Activated effector memory CD4-positive, alpha-beta T cell treated with Interleukin-2 at 50 U/mL for 16 hours (primary cell): ENCODE measurements at places on chromosomes 2 and 18.

GRCh38 chr2:138446043-138446442, 55.5 kb upstream of the SPOPL start:
- DNase-seq = no peak

GRCh38 chr2:20414806-20415205, 32.1 kb upstream of the RHOB start:
- no peak for DNase-seq

DNA sequence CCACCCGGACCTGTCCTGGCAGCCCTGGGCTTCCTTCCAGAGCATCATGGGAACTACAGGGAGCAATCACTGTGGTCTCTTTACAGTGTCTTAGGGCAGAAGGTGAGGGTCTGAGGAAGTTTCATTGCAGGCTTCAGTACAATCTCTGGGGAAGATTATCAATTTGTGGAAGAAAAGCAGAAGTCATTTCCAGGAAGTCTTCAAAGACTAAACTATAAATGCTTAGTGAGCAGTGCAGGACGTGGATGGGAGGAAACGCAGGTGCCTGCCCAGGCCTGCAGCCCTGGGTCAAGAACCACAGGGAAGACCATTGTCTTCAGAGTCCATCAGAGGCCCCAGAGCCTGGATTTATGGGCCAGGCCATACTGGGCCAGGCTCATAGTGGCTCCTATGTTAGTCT, 54.3 kb downstream of the INO80C start:
- no peak for DNase-seq

DNA sequence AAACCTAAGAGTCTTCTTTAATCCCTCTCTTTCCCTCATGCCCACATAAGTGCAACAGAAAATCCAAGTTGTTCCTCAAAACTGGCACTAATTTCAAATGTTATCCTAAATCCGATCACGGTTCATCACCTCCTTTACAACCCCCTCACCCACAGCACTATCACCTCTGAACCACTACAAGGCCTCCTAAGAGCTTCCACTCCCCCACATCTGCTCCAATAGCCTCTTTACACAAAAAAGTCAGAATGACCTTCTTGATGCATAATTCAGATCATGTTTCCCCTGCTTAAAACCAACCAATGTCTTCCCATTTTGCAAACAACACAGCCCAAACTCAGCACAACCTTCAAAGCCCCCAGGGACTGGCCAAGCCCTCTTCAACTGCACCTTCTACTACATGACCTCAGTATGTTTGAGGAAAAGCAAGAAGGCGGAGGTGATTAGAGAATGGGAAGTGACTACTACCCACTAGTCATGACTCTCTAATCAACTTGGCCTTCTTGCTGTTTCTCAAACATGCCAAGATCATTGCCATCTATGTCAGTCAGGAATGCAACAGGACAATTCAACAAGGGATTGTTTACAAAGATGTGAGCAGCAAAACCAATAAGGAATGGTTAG, 34.6 kb upstream of the GCC2 start:
- DNase-seq = no peak

- no peak for DNase-seq
Measured at GRCh38 chr2:20540587-20541293, 93.9 kb downstream of the RHOB start.
